ENCODE measurements at places on chromosomes 13 and 19.

DNA sequence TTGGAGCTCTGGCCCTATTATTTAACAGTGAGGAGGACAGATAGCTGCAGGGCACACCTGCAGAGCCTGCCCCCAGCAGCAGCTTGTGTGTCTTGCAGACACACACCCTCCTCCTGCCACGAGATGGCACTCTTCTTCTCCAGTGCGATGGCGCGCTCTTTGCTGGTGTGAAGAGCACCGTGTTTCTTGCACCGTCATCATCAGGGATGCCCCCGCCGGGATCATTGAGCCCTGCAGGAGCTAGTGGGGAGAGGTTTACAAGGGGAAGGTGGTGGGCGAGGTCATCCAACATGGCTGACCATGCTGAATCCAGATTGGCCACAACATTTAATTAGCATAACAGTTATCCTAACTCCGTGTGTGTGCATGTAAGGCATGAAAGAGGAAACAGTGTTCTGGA, 105.6 kb downstream of the RAB20 start:
- DNase-seq, result peak; percentile 86

DNA sequence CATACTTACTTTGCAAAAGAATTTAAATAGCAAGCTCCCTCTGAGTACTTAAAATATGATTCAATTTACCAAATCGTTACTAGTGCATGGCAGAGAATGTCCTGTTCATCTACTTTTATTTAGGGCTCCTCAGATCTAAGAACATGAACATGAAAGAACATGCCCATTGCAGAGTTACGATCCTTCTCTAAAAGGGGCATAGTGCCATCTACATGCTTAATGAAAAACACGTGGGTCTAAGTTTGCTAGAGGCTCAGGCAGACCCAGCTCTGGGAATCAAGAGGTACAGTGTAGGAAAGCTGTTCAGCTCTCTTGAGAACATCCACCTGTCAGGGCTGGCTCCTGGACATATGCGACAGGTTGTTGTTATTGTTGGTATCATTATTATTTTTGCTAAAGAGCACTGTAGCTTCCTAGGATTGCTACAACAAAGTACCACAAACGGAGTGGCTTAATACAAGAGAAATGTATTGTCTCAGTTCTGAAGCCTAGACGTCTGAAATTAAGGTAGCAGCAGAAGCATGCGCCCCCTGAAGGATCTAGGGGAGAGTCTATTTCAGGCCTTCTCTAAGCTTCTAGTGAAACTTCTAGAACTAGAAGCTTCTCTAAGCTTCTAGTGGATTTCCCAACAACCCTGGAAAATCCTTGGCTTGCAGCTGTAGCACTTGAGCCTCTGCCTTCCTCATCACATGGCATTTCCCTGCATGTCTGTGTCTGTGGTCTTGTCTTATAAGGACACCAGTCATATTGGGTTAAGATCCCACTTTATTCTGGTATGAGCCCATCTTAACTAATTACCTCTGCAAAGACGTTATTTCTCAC, 133.9 kb downstream of the DCT start:
- DNase-seq, result peak; percentile 23

DNA sequence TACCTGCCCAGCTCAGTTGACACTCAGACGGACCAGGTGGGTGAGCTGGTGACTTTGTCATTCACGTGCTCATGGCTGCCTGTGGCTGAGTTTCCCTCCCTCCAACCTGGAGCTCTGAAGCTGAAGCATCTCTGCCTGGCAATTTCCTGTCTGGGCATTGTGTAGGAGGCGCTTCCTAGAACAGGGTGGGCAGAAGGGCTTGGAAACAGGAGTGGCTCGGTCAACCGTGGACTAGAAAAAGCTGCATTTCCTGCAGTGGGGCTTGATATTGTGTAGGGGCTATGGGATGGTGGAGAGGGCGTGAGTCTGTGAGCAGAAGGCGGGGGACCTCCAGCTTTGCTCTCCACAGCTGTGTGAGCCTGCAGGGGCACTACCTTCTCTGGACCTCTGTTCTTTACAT, 278.3 kb downstream of the TEX29 start:
- no peak for DNase-seq

- DNase-seq, result peak; percentile 40
Measured at GRCh38 chr13:45331123-45331619, 9.8 kb downstream of the TPT1 start.

DNA sequence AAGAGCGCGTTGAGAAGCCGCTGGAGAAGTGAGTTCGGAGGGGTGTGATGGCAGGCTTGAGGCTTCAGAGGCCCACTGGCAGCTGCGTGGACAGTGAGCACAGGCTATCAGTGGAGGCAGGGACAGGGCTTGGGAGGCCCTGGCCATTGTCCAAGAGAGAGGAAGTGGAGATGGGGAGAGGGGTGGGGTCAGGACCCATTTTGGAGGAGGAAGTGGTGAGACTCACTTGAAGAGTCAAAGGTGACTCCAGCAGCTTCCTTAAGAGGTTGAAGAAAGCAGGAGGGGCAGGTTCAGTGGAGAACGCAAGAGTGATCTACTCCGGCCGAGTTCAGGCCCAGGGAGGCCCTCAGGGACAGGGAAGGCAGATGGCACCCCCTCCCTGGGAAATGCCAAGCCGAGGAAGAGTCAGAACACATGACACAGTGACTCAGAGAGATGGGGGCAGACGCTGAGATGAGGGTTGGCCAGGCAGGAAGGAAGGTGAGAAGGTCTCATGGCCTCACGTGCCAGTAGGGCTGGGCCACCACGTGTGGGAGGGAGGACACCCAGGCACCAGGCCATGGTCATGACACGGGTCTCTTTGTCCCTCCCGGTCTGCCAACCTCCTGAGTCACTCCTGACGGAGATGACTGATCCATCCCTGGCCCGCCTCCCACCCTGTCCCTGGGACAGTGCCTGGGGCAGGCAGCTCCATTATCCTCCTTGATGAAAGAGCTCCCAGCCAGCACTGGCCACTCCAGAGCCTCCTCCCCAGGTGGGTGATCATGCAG, 10.1 kb upstream of the CD22 start:
- peak; percentile 48 for DNase-seq

- DNase-seq, result no peak
Measured at GRCh38 chr13:28131646-28132045, 6.7 kb upstream of the PAN3 start.

DNA sequence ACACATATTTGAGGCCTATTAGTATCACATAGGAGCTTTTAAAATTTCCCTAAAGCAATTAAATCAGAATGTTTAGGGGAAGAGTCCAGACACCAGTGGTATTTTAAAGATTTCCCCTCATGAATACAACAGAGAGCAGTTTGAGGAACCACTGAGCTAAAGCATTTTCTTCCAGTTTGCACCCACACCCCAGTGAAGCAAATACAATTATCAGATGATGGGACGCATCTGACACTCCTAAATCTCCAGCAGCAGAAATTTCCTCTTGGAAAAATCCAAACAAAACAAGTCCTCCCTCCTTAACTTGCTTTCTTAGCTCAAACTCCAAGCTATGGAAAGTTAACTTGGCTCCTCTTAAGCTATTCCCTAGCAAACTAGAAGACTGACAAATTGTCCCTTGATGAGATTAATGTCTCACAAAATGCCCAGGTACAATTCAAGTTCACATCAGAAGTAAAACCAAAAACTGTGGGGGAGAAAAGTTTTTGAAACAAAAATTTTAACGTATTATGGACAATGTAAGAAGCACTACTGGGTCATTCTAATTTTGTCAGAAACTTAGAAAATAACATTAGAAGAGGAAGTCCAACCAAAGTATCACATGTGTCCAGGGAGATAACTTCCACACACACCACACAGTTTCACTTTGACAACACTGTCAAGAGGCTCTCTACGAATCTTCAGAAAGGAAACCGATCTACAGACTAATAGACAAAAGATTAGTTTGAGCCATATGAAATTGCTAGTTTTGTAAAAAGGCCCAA, 74.1 kb downstream of the ABCC4 start:
- peak; percentile 95 for DNase-seq

- DNase-seq, result peak; percentile 21
Measured at GRCh38 chr13:26412936-26413716, 144.4 kb upstream of the WASF3 start.

DNA sequence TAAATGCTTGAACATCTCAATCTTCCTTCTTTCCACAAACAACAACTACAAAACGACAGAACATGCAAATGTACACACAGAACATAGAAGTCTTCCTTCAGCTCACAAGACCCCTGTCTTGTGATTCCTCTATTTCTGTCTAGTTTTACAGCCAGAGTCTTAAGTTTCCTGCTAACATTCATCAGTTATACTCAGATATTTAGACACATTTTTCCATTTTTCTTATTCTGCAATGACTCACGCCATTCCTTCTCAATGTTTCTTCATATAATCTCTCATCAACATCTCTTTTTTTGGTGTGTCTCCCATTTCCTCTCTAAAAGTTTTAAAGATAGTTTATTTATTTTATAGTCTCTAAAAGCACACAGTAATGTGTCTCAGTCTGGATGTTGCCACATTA, 1872.9 kb upstream of the PCDH20 start:
- DNase-seq, result no peak
